ENCODE measurements at places on chromosomes 3 and 15. TPM values are rescaled to one million over a fixed set of nuclear protein-coding genes. Genes with fewer than 3 reads are reported as not detected.

GRCh38 chr3:24037971-24038370 lies 92.9 kb downstream of the NR1D2 start:
- DNase-seq: no peak

- no peak for DNase-seq
These were observed 20.4 kb downstream of the UROC1 start for GRCh38 chr3:126496894-126497850.

The SMCO1 gene
- total RNA-seq: not detected

DNA sequence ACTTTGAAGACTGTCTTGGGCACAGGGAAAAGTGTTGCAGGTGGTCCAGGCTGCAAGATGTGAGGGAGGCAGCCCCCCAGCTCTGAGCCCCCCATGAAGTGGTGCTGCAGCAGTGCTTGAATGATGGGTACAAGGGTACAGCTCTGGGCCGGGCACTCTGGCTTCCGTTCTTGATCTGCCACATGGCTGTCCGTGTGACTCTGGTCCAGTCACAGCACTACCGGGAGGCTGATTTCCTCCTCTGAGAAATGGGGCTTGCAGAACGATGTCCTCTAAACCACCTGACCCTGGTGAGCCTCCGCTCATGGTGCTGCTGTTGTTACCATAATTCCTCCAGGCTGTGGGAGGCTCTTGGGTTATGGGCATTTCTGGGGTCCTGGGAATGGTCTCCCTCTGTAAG lies 75.1 kb downstream of the FBLN2 start:
- DNase-seq: no peak

DNA sequence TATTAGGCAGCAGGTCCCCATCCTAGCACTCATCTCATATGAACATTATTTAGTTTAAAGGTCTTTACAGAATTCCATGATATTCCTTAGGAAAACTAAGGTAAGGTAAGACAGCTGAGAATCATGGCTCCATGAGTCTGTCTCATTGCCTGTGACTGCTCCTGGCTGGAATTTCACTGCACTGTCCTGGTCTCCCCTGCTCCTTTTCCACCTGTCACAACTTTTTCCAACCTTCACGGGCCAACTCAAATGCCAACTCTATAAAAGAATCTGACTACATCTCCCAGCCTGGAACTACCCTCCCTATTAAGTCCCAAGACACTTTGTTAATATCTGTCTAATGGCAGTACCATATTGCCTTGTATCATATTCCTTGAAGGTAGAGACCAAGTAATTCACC lies 7.6 kb downstream of the CNBP start:
- DNase-seq: no peak

The ACSBG1 gene
- 0.05 TPM for total RNA-seq

Measured in CD4-positive, alpha-beta T cell (primary cell).